ENCODE measurements at places on chromosomes 16 and 17. TPM values are rescaled to one million over a fixed set of nuclear protein-coding genes. Genes with fewer than 3 reads are reported as not detected.

The ABCC1 gene
- 102 TPM for total RNA-seq

The ATP2A3 gene
- 274 TPM for total RNA-seq

The TBC1D3C gene
- total RNA-seq = not detected

The TUBB3 gene
- total RNA-seq = 6.6 TPM

The CDRT15 gene
- total RNA-seq = not detected

The NPIPA7 gene
- 5.1 TPM for total RNA-seq

The OTOP2 gene
- not detected for total RNA-seq

The FOXC2 gene
- total RNA-seq = not detected

The TMC5 gene
- total RNA-seq = not detected

The MYOCD gene
- not detected for total RNA-seq

The MYO1D gene
- 5.5 TPM for total RNA-seq

The MYH8 gene
- not detected for total RNA-seq
